ENCODE measurements at places on chromosomes 12 and 14.

DNA sequence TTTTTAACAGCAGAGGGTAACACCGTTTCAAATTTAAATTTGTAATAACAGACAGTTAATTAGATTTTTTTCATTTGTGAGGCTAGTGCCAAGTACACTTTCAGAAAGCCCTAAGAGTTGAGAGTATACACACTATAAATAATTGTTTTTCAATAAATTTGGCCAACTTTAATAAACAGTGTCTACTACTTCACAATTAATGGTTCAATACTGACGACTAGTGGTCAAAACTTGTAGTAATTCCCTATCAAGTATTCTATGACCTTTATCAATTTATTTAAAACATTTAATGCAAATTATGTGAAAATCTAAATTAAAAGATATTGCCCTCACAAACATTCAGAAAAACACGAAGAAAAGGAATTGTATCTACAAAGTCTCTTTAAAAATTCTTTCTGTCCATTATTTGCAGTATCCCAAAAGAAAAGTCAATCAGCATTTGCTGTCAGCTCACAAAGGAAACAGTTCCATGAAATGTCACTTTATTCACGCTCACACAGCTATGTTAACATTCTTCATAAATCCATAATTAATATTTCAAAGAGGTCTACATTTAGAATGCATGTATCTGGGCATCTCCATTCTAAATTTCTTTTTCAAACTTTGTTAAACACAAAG is 91.2 kb downstream of the CEP128 start:
- no peak for DNase-seq

DNA sequence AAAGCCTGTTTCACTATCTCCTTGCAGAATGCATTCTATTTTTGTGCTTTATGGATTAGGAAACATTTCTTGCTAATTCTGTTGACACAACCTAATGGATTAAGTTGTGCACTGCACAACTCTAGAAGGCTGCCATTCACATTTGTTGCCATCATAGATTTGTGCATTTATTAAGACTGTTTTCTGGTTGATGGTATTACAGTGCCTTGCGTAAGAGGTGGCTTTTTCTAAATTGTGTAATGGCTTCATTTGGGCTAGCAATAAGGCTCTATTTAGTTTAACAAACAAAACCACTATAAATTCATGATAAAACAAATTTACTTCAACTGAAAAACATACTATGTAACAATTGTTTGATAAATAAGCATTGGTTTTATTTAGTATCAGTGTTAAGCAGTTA is 175.9 kb downstream of the TRHDE start:
- DNase-seq = no peak

- DNase-seq = no peak
These were observed 154.9 kb upstream of the PELI2 start for GRCh38 chr14:55963295-55963694.

DNA sequence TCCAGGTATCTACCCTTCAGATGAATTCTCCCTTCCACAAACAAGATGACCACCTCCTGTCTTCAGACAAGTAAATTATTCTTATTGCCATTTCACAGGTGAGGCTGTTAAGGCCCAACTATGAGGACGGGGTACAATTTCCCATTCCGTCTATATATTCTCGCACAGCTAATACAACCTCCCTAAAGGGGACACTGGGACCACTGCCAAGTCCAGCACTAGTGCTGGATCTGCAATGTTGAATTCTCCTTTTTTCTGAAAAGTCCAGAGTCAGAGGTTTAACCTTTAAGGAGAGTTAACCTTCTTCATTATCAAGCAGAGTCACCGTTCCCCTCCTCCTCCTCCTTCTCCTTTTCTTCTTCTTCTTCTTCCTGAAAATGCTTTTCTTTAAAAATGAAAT is 130.4 kb upstream of the PARP11 start:
- no peak for DNase-seq

GRCh38 chr12:29734305-29734704 is 49.4 kb downstream of the TMTC1 start:
- no peak for DNase-seq

- no peak for DNase-seq
These were observed 40.8 kb upstream of the PNMA1 start for GRCh38 chr14:73754911-73755360.

DNA sequence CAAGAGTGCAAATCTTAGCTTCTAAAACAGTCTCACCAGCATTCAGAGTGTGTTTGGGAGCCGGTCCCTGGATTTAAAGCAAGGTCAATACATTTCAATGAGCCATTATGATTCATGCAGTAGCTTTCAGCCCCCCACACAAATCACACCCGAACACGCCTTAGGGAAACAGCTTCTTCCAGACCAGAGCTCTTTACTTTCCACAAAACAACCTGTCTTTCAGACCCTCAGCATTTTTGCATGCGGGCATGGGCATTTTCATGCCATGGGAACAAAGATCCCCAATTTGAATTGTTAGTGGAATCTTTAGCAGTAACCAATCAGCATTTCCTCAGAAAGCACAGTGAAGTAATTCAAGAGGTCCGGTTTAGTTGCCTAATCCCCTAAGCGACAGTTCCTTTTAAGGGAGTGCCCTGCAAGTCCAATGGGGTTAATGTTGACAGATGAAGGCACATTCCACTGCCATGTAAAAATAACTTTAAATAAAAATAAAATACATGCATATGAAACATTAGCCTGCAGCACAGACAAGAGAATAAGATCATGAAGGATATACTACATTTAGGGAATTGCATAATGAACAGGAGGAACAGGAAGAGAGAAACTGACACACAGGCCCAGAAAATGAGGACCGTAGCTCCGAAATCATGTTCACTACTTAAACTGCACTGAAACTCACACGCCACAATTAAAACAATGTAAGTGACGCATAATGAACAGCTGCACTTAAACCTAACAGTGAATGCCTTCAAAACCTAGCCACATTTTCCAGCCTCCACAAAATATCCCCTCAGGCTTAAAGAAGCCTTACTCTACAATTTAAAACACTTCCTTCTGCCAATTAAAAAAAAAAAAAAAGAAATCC is 4.0 kb downstream of the VPS37B start:
- no peak for DNase-seq

- no peak for DNase-seq
These were observed 1.0 kb downstream of the TUNAR start for GRCh38 chr14:95877633-95878032.

DNA sequence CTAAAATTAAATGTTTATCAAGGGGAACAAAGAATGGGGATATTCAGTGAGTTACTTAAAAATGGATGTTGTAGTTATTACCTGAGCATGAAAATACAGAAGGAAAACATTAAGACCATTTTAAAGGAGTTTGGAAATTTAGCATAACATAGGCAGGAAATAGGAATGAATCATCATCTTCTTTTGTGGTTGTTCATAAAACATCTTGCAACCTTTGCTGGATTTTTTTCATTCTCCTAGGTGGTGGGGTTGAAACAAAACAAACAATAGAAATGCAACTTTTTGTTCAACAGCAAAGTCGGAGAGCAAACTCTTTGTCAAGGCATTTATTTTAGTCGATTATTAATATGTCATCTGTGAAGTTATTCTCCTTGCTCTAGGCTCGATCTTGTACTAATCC is 275.1 kb downstream of the IPO8 start:
- no peak for DNase-seq

All from NCI-H2029 (cell line).